Right lung (tissue), 10 donors: ENCODE measurements at places on chromosomes 7 and 10. TPM values are rescaled to one million over a fixed set of nuclear protein-coding genes. Genes with fewer than 3 reads are reported as not detected.

DNA sequence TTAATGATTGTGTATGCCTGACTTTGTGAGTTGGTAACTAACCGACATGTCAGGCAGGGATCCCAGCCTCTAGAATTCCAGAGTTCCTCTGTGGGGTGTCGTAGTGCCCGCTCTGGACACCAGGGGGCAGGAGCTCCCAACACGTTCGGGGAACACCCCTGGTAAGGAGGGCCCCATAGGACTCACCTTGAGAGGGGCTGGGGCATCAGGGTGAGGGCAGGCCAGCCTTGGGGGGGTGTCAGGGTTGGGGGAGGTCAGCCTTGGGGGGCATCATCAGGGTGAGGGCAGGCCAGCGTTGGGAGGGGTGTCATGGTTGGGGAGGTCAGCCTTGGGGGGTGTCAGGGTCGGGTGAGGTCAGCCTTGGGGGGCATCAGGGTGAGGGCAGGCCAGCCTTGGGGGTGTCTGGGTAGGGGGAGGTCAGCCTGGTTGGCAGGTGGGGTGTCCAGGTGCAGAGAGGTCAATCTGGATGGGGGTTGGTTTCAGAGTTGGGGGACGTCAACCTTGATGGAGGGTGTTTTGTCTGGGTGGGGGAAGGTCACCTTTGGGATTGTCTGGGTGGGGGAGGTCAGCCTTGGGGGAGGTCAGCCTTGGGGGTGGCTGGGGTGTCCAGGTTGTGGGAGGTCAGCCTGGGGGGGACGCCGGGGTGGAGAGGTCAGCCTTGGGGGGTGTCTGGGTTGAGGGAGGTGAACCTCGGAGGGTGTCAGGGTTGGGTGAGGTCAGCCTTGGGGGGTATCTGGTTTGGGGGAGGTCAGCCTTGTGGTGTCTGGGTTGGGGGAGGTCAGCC is 45.6 kb upstream of the SUN1 start:
- peak; percentile 30 for DNase-seq

DNA sequence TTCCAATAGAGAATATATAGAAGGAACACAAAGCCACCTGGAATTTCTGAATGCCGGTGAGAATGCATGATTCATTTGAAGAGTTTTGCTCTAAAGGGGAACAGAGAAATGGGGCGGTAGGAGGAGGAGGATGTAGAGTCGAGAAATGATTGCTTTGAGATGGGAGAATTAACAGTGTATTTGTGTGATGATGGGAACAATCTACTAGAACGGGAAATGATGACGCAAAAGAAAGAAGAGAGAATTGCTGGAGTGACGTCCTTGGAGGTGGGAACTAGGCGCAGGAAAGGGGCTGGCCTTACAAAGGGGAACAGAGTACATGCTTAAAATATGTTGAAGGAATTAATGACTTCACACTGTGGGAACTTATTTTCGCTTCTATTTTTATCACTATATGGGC is 188.1 kb downstream of the SDHAF3 start:
- DNase-seq, result no peak

GIMAP7 gene
- polyA plus RNA-seq, result 32.9 TPM

GRCh38 chr10:30439931-30440330 is 5.9 kb downstream of the MAP3K8 start:
- no peak for DNase-seq

ACBD7 gene
- polyA plus RNA-seq, result 5.0 TPM

HMX2 gene
- not detected for polyA plus RNA-seq

ZNF239 gene
- 10.8 TPM for polyA plus RNA-seq

- no peak for DNase-seq
Measured at GRCh38 chr7:101941481-101942383, 124.3 kb downstream of the CUX1 start.

MINDY3 gene
- polyA plus RNA-seq, result 44.9 TPM

DNA sequence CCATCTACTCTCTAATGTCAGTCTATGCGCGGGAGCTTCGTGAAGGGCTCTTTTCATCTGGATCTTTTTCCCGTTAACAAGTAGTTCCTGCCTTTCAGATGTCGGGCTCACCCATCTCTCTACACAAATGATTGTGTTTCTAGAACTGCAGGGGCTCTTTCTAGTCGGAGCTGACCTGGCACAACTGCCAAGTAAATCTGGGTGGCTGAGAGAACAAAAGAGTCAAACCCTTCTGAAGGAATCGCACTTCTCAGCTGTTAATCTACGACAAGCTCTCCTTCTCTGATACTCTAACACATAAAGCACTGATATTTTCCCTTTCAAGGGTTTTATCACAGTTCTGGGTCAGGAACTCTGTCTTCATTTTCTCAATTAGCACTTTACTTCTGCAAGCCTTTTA is 144.7 kb downstream of the NRP1 start:
- DNase-seq, result no peak
